OCI-M1 (cell line): ENCODE measurements at places on chromosomes 3 and 15.

DNA sequence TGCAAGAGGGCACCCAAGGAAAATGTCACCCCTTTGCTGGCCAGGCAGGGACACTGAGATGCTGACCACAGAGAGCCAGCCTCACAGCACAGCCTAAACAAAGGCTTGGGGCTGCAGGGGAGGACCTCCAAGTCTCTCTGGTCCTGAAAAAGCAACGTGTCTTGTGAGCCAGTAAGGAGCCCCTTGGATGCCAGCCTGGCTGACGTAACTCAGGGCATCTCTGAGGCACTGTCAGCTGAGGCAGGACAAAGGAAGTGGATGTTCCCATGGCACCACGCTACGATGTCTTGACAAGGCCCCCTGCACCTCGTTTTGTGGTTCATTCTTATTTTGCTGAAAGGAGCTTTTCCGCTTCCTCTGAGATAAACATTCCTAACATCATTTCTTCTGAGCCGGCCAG lies 160.7 kb downstream of the OR4M2 start:
- no peak for DNase-seq

- DNase-seq, result no peak
These were observed 4.8 kb downstream of the TAGLN3 start for GRCh38 chr3:112003321-112004080.

- no peak for DNase-seq
These were observed 382 bp upstream of the POMGNT2 start for GRCh38 chr3:43106293-43106628.

GRCh38 chr15:80801891-80802680 lies 22.9 kb downstream of the CEMIP start:
- DNase-seq, result no peak

- DNase-seq, result no peak
These were observed 105.6 kb upstream of the DLG1 start for GRCh38 chr3:197404030-197404429.

DNA sequence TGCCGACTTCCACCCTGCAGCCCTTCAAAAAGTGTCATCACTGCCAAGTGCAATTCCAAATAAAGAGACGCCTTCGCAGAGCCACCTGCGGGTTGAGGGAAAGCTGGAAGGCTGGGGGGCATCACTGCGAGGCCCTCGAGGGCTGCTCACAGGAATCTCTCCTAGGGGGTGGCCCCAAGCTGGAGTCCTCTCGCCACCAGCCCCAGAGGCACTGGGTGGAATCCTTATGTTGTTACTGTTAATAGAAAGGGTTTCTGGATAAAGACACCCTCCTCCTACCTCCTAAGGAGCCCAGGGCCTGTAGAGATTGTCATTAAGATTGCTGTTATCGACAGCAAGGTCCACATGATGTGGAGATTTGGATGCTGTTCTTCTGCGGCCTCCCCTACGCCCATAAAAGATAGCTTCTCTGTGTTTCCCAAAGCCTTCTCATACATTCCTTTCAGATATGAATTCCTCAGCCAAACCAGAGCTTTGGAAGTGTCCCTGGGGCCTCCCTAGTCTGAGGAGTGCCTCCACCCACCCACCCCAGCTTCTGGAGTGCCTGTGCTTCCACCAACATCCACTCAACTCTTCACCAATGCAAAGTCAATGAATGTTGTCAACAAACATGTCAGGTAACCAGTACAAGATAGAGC lies 512.7 kb downstream of the SHQ1 start:
- DNase-seq, result no peak

DNA sequence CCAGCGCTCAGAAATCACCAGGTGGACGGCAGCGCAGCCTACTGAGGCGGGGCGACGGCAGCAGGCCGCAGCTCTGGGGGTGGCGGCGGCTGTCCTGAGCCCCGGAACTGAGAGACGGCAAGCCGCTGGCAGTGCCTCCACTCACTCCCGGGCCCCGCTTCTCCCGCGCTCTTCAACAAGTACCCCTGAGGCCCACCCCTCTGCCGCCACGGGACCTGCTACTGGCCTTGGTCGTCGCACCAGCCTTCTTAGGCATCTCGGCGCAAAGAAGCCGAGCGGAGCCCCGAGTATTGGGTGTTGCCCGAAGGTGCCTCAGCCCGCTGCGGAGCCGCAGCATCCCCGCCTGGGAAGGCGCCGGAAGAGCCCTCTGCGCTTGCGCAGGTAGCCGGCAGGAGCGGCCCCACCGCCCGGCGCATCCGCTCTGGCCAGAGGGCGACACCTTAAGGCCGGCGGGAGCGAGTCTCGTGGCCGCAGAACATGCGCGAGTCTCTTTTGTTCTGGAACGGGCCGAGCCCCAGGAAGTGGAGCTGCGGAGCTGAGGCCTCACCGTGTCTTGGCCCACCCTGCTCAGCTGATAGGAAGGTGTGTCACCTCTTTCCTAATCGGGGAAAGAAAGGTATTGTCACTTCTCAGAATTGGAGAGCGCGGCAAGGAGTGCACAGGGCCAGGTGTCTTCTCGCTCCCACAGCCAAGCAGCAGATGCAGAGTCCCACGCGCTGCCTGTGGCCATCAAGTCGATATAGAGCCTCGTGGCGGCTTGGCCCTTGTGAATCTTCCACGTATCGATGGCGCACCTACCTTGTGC lies at the start of gene C15orf40:
TSS of gene C15orf40 (minus strand) at position 369 of the 805 bp plus-strand sequence. CDS start at position 337, 32 bp downstream.
- DNase-seq, result peak; percentile 95

DNA sequence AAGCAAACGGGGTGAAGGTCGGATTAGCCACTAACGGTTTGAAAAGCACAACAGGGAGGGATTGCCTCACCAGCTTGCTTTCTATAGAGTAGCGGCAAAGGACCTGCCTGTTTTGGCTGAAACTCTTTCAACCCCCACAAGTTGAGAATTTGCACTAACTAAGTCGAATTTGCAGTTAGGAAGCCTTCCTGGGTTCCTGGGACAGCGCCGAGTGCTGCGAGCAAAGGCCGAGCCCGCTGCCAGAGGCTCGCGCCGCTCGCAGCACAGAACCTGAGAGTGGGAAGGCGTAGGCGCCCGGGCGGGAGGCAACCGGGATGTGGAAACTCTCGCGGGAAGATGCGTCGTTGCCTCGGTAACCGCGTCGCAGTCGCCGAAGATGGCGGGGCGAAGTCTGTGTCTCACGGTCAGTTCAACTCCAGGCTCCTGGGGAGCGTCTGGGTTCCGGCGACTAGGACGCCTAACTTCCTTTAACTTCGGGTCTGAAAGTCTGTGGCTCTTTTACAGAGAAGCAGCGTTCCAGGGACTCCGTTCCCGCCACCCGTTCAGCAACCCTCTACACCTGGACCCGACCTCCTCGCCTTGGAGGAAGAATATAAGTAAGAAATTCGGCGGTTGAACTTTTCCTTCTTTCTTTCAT lies at the start of gene TEX9:
TSS of gene TEX9 (plus strand) at position 352 of the 637 bp plus-strand sequence. CDS start at position 377, 25 bp downstream.
- DNase-seq, result peak; percentile 92

- DNase-seq, result no peak
These were observed 148.0 kb upstream of the MBNL1 start for GRCh38 chr3:152120601-152121269.

DNA sequence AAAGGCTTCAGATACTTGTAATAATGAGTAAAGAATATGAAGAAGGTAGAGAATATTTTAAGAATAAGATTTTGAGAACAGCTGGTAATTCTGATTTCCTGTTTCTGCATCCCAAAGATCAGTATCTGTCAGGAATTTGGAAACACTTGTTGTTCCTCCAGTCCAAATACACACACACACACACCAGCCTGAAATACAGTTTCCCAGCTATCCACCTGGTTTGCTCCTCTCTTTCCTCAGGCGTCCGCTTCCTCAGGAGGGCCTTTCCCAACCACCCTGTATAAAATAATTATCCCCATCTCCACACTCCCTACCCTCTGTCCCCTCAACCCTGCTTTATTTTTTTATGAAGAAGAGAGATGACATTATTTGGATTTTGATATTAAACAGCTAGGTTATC lies 2.0 kb upstream of the FSIP1 start:
- DNase-seq, result no peak

GRCh38 chr15:64596701-64597476 lies 136.5 kb downstream of the ZNF609 start:
- peak; percentile 65 for DNase-seq

DNA sequence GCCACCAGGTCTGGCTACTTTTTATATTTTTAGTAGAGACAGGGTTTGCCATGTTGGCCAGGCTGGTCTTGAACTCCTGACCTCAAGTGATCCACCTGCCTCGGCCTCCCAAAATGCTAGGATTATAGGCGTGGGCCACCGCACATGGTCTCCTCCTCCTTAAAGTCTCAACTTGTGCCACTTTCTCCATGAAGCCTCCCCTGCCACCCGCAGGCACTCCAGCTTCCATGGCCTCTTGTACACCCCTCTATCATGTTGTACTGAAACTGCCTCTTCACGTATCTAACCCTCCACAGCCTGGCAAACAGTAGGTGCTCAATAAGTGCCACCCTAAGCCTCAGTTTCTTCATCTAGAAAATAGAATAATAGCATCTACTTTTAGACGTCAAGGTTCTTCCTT lies 39.9 kb downstream of the ISG20 start:
- no peak for DNase-seq

GRCh38 chr3:77618686-77619085 lies 578.8 kb downstream of the ROBO2 start:
- no peak for DNase-seq

DNA sequence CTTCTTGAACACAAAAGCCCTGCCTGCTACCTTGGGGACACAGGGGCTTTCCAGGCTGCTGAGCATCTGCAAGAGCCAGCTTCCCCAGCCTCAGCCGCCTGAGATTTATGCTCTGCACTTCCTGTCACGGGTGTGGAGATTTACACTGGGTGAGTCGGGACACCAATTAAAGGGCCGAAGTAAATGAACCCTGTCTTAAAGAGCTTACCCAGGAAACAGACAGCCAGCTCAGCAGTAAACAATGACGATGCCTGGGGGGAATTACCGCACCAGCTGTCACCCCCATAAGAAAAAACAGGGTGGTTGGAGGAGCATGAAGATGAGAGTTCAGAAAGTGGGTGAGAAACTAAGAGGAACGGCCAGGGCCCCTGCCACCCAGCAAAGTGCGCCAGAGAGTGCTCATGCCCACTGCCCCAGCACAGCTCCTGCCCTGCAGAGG lies 37.5 kb upstream of the IQSEC1 start:
- no peak for DNase-seq

DNA sequence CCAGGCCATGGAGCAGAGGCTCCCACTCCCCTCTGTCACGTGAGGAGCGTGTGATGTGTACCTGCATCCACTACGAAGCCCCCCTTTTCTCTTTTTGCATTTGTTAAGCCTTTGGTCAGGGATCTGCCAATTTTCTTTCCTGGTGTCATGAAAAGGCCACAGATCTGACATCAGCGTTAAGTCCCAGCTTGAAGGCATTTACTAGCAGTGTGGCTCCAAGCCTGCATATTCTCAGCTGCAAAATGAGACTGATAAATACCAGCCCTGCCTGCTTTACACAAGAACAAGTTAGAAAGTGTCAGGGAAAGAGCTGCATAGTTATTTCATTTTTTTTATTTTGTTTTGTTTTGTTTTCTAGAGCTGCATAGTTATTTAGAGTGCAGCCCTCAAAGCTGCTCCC lies 2.3 kb upstream of the ANKRD63 start:
- DNase-seq, result no peak

DNA sequence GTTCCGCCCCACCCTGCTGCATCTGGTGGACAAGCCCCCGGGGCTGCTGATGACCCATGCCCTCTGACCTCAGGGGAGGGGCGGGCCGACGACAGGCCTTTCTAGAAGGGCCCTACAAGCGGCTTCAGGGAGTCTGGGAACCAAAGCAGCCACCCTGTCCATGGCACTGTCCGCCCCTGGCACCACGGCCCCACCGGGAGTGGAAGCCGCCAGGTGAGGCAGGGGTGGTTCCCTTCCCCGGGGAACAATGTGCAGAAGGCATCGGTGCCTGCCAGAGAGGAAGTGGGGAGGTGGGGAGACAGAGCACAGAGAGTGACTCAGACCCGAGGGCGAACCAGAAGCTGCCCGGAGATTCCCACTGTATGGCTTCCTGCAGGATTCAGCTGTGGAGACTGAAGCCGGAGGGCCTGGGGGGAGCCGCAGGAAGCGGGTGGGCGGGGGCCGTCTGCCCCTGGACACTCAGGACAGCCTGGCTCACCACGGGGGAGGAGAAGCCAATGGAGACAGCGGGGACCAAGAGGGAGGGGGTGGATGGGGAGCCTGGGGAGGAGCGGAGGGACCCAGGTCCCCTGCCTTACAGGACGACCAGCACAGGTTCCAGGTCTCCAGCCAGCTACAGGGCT lies 134.0 kb downstream of the TPRA1 start:
- DNase-seq, result no peak

DNA sequence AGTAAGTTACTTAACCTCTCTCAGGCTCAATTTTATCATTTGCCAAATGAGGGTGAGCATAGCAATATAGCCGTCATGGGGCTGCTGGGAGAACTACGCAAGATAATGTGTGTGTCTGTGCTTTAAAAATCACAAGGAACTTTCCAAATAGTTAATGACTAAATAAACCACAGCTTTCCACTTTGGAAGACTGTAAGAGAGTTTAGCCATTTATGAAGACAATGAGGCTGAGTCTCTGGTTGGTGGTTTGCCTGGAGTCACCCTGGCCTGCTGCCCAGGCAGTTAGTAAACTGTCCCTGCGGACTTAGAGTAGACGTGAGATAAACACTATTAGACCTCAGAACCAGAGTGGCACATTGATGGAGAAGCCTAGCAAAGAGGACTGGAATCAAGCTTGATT lies 357.7 kb downstream of the CLSTN2 start:
- no peak for DNase-seq

DNA sequence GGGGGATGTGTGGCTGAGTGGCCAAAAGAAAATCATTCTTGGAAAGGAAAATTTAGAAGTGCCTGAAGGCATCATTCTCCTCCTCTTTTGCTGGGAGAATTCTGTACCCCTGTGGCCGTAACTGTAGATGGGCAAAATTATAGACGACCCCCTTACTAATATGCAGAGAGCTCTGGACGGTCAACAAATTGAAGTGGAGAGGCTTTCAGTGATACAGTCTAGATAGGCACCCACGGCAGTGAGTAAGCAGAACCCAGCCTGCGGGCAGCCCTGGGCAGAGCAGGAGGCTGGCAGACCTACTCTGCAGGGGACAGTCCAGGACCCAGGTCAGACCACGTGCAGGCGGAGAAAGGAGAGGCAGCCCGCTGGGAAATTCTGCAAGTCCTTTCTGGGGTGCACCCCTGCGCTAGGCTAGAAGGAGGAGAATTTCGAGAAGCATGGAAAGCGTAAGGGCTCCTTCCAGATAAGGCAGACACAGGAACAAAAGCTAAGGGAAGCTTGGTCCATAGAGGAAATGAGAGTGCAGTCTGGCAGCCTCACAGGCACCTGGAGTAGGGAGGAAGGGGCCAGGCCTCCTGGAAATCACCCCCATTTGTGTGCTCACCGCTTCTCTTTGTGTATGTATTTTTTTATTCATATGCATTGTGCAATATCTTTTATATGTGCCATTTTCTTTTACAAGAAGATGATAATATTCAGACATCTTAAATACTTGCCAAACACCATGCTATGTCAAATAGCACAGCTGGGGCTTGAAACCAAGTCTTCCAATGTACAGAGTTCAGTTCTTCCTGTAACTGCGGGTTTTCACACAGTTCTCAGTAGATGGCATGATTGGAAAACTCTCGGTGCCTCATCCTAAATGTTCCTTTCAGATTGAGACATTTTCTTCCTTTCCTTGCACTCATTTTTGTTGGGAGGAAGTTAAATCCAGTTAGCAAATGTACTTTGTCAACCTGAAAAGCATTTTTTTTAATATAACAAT lies 40.2 kb downstream of the LRRK1 start:
- no peak for DNase-seq

GRCh38 chr15:37767841-37768455 lies 166.5 kb upstream of the TMCO5A start:
- DNase-seq, result peak; percentile 1
